ENCODE measurements at places on chromosomes 6 and 20.

DNA sequence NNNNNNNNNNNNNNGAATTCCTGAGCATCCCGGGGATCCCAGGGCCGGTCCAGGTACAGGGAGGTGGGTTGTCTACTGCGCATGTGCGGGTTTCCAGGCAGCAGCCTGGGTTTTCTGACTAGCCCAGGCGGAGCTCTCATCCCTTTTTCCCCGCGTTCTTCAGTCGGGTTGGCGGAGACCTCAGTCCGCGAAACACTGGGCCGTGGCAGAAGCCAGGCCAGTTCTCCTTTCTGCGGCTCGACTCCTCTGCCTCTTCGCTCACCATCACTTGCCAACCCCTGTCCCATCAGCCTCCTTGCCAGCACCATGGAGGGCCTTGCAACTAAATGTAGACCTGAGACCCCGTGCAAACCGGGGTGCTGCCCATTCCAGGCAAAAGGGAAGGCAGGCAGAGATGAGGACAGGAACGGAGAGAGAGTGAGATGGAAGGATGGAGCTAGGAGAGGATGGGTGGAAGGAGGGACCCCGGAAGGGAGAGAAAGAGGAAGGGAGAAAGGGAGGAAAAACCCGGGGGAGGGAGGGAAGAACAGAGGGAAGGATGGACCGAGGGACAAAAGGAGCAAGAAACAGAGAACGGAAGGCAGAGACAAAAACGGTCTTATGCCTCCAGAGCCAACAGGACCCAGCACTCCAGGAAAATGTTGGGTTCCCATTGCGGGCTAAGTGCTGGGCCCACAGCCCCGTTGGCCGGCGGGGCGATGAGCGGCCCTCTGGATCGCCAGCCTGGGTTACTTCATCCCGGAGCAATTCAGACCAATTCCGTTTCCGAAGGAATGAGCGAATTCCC, 445.4 kb upstream of the DEFB115 start:
- DNase-seq: peak; percentile 15

DNA sequence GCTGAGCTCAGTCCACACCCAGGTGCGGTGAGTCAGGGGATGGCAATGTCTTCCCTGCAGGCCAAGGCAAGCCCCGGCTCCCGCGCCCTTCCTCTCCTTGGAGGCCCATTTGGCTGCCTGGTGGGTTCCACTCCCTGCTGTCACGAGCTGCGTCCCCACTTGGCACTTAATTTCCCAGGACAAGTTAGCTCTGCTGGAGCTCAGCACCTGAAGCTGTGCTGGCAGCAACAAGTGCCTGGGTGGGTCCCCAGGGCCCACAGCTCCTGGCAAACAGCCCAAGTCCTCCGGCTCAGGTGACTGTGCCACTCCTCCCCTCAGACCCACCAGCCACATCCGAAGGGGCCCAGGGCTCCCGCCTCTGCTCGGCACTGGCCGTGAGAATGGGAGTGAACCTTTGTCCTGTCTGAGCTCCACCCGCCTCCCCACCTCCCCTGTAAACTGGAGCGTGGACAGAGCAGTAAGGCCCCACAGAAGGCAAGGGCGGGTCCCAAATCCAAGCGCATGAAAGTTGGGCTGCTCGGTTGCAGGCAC, 16.9 kb downstream of the LAMA5 start:
- DNase-seq: no peak

GRCh38 chr6:125872259-125872921, 81.6 kb downstream of the NCOA7 start:
- DNase-seq: no peak

- DNase-seq: no peak
These were observed 78.0 kb upstream of the NHSL1 start for GRCh38 chr6:138577151-138577915.

DNA sequence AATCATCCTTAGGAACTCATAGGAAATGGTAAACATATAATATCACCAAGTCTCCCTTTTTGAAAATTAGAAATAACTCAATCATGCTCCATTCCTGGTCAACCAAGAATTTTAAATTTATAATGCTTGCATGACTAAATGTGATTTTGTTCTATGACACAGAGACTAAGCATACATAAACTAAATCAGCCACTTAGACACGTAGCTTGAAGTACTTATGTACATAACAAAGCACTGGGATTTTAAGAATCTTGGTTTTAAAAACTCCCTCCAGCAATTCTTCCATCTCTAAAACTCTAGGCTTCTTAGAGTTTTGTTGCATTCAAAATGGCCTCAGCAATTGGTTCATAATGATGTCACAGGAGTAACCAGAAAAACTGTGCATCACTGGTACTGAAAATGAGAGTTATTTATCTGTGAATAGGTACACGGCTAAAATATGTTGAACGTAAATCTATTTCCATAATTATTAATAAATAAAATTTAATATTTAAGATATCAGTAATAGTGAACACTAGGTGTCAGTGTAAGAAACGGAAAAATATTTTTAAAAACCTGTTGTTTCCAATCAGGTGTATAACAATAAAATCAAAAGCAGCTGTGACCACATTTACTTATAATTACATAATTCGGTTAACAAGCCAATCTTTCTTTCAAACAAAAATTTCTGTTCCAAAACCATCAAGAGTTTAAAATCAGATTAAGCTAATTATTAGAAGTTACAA, 241.6 kb upstream of the RUNX2 start:
- no peak for DNase-seq

- DNase-seq: no peak
These were observed 178.3 kb downstream of the THBS2 start for GRCh38 chr6:169075211-169075914.

GRCh38 chr20:53020376-53020775, 48.2 kb downstream of the TSHZ2 start:
- no peak for DNase-seq

DNA sequence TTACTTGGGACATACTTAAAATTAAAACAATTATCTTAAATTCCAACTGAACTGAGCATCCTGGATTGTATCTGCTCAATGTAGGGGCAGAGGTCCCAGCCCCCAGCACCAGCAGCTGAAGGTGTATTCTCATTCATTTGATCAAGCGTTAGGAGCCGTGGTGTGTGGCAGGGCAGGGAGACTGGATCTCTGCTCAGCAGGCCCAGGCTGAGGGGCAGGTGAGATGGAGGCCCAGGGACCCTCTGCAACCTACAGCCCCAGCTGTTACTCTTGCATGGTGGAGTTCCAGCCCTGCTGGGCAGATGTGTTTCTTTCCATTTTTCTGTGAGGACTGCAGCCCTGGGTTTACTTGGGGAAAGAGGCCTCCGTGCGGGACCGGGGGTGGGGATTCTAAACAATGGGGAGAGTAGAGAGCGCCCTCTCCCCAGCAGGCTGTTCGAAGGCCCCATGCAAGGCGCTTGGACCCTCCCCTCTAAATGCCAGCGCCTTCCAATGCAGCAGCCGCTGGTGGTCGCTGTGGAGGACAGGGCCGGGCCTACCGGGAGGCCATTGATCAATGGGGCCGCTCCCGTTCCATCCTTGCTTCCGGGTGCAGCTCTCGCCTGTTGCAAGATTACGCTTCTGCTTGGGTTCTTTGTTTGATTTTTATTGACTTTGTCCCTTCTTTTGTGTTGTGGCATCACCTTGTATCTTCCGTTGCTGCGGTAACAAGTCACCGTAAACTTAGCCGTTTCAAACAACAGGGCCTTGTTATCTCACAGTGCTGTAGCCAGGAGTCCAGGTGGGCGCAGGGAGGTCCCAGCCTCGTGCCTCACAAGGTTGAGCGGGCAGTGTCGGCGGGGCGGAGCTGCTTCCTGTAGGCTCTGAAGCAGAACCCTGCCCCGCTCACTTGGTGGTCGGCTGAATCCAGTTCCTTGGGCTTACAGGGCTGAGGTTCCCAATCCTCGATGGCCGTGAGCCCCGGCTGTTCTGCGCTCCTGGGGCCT, 134.8 kb upstream of the PHACTR3 start:
- DNase-seq: no peak

DNA sequence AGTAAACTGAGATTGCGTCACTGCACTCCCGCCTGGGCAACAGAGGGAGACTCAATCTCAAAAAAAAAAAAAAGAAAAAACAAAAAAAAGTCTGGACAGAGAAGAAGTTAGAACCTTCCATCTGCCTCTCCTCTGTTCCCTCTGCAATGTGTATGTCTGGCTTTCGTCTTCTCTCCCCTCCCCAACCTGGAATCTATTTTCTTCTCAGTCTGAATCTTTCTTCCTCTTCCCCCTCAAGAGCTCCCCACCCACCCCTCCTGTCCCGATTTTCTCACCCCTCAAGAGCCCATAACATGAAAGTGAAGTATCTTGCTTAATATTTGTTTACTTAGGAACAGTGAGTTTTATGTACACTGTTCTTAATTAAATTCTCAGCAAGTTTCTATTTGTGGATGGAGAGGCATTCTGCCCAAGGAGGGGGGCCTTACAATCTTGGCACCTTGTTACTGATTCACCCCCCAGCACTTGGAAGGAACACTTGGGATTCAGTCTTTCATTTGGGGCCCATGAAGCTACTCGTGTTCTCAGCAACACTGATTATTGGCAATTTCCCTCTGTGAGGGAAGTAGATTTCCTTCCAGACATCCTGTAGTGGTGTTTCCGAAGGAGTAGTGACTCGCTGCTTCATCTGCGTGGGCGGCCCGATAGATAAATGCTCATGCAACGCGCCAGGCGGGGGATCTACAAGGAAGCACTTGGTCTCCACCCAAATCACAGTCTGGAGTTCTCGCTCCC, 69.3 kb upstream of the SRSF6 start:
- no peak for DNase-seq

GRCh38 chr6:112007805-112008204, 46.1 kb upstream of the CCN6 start:
- DNase-seq: no peak

DNA sequence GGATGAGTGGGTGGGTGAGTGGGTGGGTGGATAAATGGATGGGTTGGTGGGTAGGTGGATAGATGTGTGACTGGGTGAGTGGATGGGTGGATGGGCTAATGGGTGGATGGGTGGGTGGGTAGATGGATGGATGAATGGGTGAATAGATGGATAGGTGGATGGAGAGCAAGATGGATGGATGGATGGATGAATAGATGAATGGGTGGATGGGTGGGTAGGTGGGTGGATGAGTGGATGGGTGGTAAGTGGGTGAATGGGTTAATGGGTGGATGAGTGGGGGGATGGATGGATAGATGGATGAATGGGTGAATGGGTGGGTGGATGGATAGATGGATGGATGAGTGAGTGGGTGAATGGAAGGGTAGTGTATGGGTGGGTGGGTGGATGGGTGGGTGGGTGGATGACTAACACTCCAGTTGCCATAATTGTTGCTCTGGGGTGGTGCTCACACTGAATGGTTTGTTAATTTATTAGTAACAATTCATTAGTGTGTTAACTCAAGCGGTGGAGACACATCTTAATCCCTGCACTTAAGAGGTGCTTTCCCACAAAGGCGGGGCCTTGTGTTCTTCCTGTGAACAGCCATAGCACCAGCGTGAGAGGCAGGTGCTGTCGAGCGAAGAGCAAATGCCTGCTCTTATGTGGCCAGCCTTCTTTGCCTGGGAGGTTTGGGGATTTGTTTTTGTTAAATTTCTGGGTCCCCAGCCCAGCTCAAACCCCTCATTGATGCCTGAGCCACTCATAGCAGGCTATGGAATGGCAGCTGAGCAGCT, 4.9 kb upstream of the APCDD1L start:
- no peak for DNase-seq

GRCh38 chr6:149634315-149634714, 14.2 kb downstream of the KATNA1 start:
- no peak for DNase-seq

DNA sequence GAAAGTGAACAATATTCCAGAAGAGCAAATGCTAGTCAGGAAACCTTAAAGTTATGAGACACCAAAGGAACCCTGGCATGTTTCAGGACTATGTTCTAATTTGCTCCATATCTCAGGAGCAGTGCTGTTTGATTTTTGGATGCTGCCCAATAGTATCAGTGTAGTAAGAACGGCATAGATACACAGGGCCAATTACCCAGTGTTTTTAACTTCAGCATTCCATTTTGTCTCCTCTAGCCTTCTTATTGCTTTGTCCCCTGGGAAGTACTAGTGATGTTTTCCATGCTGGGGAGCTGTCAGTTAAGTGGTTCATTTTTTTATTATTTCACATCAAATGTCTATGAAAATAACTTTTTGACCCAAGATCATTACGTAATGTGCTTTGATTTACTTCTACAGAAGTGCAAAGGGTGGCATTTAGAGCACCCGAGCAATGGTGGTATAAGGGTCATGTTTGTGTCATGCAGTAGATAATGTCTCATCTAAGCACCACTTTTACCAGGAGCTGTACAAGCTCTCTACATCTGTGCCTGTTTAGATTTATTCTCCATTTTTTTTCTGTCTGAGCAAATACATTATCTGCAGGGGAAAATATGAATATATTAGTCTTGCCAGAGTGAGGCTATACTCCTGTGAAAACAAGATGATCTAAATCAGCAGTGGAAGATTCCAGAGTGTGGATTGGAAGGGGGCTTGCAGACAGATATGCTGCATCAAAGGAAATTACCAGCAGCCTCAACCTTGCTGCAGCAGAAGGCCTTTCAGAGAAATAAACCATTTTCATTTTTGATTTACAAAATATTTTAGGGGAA, 198.8 kb upstream of the OPRM1 start:
- DNase-seq: no peak

- DNase-seq: no peak
These were observed 109.5 kb downstream of the KIF13A start for GRCh38 chr6:17877895-17878440.

DNA sequence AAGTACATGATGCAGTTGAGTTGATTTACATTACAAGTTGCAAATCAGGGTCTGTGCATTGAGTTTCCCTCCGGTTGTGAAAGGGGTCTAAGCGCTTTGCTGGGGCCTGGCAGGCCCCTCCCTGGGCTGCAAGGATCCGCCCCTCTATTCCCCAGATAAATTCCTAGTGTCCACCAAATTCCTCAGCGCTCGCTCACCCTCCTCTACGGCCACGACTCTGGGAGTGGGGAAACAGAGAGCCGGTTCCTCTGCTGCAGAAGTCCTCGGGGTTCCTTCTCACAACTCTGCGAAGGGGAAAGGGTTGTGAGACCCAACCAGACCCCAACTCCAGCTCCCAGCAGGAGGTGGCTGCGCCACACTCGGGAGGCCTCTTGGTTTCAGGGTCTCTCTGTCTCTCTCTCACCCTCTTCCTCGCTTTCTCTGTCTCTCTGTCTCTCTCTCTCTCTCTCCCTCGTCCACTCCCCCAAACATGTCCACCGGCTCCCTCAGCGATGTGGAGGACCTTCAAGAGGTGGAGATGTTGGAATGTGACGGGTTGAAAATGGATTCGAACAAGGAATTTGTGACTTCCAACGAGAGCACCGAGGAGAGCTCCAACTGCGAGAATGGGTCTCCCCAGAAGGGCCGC, at the start of gene TCF21:
TCF21 (plus strand) TSS at position 185 of the 628 bp plus-strand sequence; CDS start at position 470, 285 bp downstream.
- DNase-seq: no peak

- no peak for DNase-seq
These were observed 57.9 kb upstream of the PHACTR2 start for GRCh38 chr6:143619824-143620401.

GRCh38 chr6:150667977-150668716, 68.5 kb downstream of the PLEKHG1 start:
- DNase-seq: no peak

GRCh38 chr20:24455081-24455480, 14.3 kb upstream of the SYNDIG1 start:
- no peak for DNase-seq

- DNase-seq: no peak
These were observed 419.3 kb upstream of the HS3ST5 start for GRCh38 chr6:114762145-114762544.
